Transverse colon (tissue), 4 donors: ENCODE measurements at places on chromosomes 4 and X. TPM values are rescaled to one million over a fixed set of nuclear protein-coding genes. Genes with fewer than 3 reads are reported as not detected.

CFI gene
- total RNA-seq, result not detected

CT45A5 gene
- total RNA-seq, result not detected

TLR2 gene
- 6.1 TPM for total RNA-seq

CCNB3 gene
- total RNA-seq, result not detected

AWAT2 gene
- total RNA-seq, result not detected

DNA sequence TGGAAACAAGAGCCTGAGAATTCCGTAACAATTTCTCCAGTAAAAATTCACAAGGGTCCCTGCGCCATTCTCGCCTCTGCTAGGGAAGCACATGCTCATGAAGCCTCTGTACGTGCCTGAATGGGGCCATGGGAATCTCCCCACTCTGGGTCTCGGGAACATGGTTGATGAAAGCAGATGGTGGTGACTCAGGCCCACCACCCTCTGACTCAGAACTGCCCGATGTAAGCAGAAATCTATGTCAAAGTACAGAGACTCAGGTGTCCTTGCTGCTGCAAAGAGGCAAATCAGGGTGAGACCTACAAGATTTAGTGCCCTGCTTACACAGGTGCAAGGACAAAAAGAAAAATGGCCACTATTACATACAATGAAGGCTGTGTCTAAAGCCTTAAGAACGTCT lies 65.0 kb downstream of the SCD5 start:
- no peak for DNase-seq

GRCh38 chrX:112645774-112646173 lies 34.0 kb downstream of the LHFPL1 start:
- DNase-seq, result no peak

- no peak for DNase-seq
Observed at GRCh38 chrX:44637282-44637681, 94.6 kb upstream of the FUNDC1 start.

GRCh38 chr4:166422475-166422874 lies 549.4 kb downstream of the TLL1 start:
- no peak for DNase-seq

GRCh38 chr4:168199260-168199957 lies 107.1 kb downstream of the ANXA10 start:
- DNase-seq, result no peak

DNA sequence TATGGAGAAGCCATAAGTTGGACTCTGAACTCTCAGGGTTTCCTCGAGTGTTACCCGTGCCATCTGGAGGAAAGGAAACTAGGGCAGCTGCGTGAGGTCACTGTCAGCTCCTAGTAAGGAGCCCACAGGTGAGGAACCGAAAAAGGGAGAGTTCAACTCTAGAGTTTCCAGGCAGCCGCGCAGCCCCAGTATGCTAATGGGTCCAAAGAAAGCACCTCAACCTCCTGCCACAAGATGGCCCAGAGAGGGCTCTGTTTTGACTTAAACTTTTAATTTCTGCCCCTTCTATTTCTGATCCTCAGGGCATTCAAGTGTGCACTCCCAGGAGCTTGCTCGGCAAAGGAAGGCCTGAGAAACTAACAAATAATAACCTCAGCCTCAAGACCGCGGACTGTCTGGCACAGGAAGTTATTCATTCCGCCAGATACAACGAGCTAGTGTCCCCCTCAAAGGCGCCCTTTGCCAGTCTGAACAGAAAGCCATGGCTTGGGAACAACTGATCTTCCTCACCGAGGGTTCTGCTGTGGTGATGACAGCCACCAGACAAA lies 13.9 kb downstream of the SCARB2 start:
- peak; percentile 81 for DNase-seq

- DNase-seq, result no peak
Observed at GRCh38 chr4:7739918-7740865, 199.5 kb downstream of the AFAP1 start.

GRCh38 chr4:145423017-145423708 lies 58.5 kb upstream of the SMAD1 start:
- DNase-seq, result no peak

GRCh38 chr4:3207531-3208037 lies 41.4 kb upstream of the MSANTD1 start:
- no peak for DNase-seq

DNA sequence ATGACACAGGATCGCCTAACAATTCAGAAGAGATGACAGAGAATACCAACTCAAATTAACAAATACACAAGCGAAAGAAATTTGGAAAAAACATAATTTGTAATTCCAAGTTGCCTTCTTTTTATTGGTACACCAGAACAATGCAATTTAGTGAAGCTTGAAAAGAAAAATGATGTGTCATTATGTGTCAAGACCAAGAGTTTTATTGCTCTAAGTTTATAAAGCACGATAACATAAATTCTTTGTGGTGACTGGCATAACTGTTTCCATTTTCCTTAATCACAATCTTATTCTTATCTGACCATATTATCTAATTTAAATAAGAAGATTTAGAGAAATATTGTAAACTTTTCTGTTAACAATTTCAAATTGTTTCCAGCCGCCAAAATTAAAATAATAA lies 273.2 kb upstream of the TECRL start:
- no peak for DNase-seq
